CD14-positive monocyte (primary cell): ENCODE measurements at places on chromosomes 2 and 18. TPM values are rescaled to one million over a fixed set of nuclear protein-coding genes. Genes with fewer than 3 reads are reported as not detected.

SLC11A1 gene
- polyA plus RNA-seq, result 2,018 and 2,019 TPM in 2 replicates

FAM237A gene
- not detected in 2 replicates for polyA plus RNA-seq

UGT1A10 gene
- polyA plus RNA-seq, result not detected

OXER1 gene
- polyA plus RNA-seq, result 3.8 TPM

CNTNAP5 gene
- not detected in 2 replicates for polyA plus RNA-seq

DNA sequence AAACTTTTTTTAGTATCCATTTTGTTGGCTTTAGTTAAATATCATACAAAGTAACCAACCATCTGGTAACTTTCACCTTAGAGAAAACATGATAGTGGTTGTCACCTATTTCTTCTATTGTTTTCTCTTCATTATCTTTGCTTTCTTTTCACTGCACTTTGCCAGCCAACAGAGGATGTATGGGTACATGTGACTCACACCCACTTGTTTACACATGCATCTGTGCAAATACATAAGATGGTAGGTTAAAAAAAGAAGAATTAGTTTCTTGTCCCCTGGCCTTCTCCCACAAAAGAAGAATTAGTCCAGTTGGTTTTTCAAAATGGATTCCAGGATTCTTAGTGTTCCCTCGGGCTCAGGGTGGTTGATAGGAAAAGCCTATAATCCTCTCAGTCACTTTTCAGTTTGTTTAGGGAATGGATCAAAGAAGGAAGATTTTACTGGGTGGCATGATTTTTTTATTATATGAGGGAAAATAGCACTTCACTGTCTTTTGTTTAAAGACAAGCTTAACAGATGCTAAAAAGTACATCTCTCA is 46.6 kb downstream of the CDK15 start:
- DNase-seq, result no peak
